ENCODE measurements at places on chromosomes 16 and 17. TPM values are rescaled to one million over a fixed set of nuclear protein-coding genes. Genes with fewer than 3 reads are reported as not detected.

DNA sequence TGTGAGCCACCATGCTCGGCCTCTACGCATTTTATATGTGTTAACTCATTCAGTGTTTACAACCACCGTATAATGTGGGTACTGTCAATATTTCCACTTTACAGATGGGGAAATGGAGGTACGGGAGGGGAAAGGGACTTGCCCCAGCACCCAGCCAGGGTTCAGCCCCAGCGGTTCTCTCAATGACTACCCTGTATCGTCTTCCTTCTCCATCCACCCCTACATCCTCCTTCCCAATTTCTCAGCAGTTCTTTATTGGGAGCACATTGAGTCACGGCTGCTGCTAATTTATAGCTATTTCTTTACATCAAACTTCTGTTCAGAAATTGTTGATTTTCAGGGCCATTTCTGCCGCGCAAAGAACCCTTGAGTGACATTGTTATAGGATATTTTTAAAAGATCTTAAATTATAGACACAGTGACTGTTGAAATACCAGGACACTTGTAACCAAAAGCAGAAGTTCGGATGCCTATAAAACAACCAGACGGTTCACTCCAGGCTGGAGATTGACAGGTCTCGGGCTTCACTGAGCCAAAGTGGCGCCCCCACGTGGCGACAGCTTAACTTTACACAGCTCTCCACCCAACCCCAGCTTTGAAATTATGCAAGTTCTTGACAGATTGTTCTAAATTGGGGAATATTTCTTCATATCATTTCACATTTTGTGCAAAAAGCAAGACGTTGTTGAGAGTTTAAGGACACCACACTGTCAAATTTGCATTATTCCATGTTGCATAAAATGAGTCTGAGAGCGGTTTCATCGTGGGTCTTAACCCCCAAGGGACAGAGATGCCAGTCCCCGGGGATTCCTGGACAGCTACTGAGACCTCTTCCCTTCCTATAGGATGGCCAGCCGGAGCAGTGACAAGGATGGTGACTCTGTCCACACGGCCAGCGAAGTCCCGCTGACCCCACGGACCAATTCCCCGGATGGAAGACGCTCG, 11.8 kb downstream of the SYT17 start:
- no peak for DNase-seq

GRCh38 chr16:81590714-81591544, 146.3 kb downstream of the CMIP start:
- DNase-seq, result no peak

GRCh38 chr17:66480802-66481201, 178.4 kb downstream of the PRKCA start:
- no peak for DNase-seq

- DNase-seq, result no peak
Observed at GRCh38 chr17:44522883-44523671, 19.9 kb upstream of the GPATCH8 start.

DNA sequence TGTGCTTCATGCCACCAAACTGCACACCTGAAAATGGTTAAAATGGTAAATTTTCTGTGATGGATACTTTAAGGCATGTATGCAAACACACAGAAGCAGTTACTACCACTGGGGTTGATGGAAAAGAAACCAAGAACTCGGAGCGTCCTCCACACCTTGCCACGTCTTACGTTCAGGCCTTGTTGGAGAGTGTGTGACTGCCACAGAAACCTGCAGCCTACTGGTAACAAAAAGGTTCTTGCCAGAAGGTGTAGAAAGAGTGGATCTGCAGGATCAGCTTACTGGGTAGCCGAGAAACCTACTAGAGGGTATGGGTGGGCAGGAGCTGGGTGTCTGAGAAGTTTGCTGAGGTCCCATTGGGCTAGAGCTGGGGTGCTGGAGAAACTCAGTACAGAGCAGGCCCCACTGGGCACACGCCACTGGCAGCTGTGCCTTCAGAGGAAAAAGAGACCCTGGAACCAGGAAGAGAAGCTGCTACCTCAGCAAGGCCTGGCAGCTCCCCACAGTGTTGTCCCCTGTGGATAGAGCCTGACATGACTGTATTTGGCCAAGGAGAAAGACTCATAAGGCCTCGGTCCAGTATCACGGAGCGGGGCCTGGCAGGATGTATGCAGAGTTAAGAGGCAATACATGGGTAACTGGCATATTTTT, 204.6 kb downstream of the SEC14L1 start:
- peak; percentile 22 for DNase-seq

DNA sequence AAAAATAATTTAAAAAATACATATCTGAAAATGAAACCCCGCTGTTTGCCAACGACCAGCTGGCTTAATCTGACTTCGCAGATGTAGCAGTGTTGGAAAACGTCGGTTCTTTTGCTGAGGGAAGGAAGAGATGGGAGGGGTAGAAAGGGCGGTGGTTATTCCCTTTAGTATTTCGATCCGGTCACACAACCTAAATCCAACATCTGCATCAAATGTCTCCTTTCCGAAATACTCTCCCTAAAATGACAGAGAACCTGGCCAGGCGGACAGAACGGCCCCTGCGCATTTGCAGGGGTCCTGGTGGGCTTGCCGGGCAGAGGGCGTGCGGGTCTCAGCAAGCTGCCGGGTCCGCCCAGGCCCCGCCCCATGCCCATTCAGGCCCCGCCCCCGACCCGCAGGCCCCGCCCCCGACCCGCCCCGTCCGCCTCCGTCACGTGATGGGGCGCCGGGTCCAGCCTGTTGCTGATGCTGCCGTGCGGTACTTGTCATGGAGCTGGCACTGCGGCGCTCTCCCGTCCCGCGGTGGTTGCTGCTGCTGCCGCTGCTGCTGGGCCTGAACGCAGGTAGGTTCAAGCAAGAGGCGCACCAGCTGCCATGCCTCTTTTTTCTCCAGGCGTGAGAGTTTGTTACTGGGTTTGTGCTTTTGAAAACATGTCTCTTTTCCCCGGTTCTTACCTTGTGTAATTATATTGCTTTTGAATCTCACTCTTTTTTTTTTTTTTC, at the start of gene SCPEP1:
TSS of gene SCPEP1 (plus strand) at position 459 of the 723 bp plus-strand sequence. CDS start at position 488, 29 bp downstream.
- peak; percentile 95 for DNase-seq

DNA sequence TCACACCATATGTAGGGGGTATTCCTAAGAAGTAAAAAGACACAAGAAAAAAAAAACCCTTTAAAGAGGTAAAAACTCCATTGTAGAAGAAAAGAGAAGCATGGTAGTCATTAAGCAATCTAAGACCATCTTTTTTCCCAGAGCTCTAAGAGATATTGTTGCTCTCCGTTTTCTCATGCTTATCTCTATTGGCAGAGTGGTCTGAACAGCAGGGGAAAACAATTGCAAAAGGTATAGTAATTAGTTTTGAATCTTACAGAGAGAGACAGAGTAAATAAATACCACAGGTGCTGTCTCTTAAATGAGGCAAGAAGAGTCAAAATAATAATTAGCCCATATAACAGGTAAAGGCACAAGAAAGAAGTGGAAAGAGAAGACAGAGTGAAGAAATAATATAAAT, 821.4 kb upstream of the CA10 start:
- DNase-seq, result no peak

- peak; percentile 86 for DNase-seq
Observed at GRCh38 chr16:57734308-57734924, 1.2 kb upstream of the KATNB1 start.

- DNase-seq, result peak; percentile 47
Observed at GRCh38 chr16:89110641-89111040, 17.0 kb downstream of the ACSF3 start.

DNA sequence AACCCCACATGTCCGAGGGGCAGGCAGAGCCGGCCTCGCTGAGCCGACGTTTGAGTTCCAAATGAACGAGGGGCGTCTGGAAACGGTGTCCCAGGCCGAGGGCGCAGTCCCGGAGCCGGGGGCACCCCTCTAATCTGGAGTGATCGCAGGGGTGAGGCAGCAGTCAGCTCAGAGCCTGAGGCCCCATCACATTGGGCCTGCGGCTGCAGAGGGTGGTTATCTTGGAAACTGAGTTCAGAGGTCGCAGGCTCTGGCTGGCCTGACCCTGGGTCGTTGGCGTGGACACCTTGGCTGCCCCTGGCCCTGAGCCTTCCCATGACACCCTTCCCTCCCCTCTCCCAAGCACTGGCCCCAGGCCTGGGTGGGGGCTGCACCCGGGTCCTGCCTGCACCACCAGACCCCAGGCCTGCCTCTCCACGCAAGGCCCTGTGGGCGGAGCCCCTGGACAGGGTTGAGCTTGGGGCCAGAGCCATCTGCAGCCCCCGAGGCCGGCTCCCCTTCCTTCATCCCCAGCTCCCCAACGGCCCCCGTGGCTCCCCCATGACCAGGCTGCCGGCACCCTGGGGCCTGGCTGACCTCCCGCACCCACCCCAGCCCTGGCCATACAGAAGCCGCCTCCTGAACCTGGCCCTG, 45.6 kb downstream of the ZFPM1 start:
- DNase-seq, result no peak

GRCh38 chr17:71872843-71873485, 247.9 kb upstream of the SOX9 start:
- DNase-seq, result no peak

GRCh38 chr17:75049057-75049456, 2.0 kb downstream of the KCTD2 start:
- no peak for DNase-seq

DNA sequence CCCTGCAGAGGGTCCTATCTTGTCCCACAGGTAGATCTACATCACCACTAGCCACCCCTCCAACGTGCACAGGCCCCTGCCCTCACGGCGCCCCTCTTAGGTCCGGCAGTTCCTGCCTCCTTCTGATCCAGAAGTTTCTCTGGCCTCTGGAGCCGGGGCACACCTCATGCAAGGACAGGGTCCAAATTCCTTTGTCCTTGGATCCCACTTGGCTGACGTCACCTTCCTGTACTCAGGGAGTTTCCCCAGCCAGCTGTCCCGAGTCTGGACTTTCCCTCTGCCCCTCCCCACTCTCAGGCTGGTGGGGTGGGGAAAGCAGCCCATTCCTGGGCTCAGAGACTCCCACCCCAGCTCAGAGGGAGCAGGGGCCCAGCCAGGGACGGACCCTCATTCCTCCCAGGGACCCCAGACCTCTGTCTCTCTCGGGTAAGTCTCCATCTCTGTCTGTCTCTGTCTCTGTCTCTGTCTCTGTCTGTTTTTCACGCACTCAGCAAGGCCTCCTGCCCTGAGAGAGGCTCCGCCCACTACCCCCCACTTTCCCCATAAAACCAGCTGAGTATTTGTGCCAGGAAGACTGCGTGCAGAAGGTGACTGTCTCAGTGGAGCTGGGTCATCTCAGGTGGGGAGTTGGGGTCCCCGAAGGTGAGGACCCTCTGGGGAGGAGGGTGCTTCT, at the start of gene IL32:
TSS of gene IL32 (plus strand) at position 572 of the 673 bp plus-strand sequence. CDS start 172 bp downstream, outside the sequence.
- DNase-seq, result no peak

- DNase-seq, result no peak
Observed at GRCh38 chr16:67470359-67470758, 10.6 kb downstream of the ATP6V0D1 start.

GRCh38 chr17:16943541-16944333, 28.2 kb downstream of the TNFRSF13B start:
- no peak for DNase-seq

DNA sequence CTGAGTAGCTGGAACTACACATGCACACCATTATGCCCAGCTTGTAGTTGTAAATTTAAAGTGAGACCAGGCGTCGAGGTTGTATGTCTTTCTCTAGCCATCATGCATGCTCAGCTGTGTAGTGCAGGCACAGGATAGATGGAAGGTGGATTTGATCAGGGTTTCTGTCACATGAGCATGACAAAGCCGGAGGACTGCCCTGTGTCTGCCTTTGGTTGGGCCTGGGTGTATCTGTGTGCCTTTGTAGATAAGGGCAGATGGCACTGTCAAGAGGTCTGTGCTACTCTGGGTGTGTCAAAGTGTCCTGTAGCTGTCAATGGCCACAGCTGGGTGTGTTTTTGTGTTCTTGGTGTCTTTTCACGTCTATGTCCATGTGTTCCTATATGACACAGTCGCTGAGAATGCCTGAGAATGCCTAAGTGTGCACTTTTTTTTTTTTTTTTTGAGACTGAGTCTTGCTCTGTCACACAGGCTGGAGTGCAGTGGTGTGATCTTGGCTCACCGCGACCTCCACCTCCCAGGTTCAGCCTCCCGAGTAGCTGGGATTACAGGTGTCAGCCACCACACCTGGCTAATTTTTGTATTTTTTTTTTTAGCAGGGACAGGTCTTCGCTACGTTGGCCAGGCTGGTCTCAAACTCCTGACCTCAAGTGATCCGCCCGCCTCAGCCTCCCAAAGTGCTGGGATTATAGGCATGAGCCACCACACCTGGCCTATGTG, 4.1 kb upstream of the NAGS start:
- DNase-seq, result peak; percentile 25

GRCh38 chr16:868846-869822, 68.6 kb upstream of the GNG13 start:
- peak; percentile 84 for DNase-seq

- no peak for DNase-seq
Observed at GRCh38 chr17:71966459-71967313, 154.1 kb upstream of the SOX9 start.

- no peak for DNase-seq
Observed at GRCh38 chr16:14497245-14498082, 132.6 kb downstream of the PARN start.

DNA sequence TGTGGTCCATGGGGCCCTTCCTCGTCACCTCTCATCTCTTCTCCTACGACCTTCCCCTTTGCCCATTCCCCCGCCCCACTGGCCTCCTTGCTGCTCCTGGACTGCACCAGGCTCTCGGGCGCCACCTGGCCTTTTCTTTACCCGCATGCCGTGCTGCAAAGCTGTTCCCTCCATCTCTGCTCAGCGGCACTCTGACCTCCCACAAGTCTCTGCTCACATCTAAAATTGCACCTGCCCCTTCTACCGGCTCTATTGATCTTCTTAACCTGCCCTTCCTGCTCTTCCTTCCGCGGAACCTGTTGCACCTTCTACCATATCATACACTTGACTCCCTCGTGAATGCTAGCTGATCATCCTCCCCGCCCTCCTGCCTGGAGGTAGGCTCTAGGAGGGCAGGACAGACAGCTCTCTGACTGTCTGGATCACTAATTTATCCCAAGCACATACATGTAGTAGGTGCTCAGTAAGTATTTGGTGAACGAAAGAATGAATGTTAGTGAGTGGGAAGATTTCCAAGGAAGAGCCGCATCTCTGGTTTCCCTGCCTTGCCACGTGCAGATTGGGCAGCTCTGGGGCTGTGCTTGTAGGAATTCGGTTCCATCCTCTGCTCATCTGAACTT, 17.3 kb downstream of the DNAH17 start:
- no peak for DNase-seq

The SOX15 gene
- total RNA-seq, result 0.32 TPM

The CTRB1 gene
- not detected for total RNA-seq

The KRT39 gene
- not detected for total RNA-seq

The CFAP97D1 gene
- total RNA-seq, result not detected

The SLC39A11 gene
- 32.8 TPM for total RNA-seq

The TMIGD1 gene
- total RNA-seq, result not detected

The ZPBP2 gene
- total RNA-seq, result not detected

The IKZF3 gene
- total RNA-seq, result not detected
